Peyer's patch (tissue), 4 donors: ENCODE measurements at places on chromosomes 3 and 15.

- no peak for DNase-seq
Observed at GRCh38 chr3:187136936-187137335, 2.4 kb downstream of the RPL39L start.

- peak; percentile 92 for DNase-seq
Observed at GRCh38 chr15:67080900-67081431, 15.6 kb downstream of the SMAD3 start.

DNA sequence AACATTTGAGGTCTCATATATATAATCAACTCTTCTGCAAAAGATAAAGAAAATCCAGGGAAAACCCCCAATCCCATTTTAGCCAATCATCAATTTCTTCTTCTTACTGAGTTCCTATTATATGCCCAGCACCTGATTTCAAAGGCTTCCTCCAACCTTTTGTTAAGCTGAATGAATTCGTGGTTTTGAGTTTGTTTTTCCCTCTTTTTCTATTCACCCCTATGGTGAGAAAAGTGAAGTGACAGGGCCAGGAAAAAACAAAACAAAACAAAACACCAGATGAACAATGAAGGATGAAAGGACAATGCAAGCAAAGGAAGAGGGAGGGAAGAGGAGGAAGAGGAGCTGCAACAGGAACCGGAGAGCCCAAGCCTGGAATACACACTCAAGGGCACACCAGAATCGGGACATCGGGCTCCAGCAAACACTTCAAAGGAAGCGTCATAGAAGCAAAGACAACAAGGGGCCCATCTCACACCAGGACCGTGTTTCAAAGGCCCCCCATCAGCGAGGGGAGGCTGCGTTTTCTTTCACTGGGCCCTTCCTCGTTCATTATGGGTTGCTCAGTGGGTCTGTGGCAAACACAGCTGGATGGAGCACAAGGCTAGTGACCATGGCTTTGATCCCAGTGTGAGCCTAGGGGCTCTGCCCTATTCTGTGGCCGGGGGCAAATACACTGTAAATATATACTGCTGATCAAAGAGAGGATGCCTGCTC, 50.2 kb downstream of the VGLL4 start:
- no peak for DNase-seq

DNA sequence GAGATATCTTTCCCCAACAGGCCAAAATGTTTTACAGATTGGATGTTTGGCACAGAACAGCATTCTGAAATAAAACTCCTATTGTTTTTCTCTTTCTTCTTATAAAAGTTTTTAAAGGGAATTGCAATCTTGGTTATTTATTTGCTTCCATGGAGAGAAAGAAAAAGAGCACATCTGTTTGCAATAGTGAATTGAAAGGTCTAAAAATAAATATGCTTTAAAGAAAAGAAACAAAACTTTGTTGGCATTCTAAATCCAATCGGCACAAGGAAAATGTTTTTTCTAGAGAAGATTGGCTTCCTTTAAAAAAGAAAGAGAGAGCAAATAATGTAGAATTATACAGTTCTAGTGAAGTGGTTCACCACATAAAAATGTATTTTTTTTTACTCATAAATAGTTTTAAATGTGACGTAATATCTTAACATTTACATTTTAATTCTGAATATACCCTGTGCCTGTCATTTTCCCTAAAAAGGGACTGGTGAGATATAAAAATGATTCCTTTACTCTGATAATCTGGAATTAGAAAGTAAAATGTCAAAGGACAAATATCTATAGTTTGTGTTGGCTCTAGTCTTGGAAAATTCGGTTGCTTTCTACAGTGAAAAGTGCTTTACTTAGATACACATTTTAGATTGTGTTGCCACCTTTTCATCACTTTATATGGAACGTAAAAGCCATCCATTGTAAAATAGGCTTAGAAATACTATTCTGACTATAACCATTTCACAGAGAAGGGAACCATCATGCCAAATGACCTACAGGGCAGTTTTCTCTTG, 257.4 kb upstream of the CBLB start:
- no peak for DNase-seq

GRCh38 chr3:106457281-106458180, 588.7 kb upstream of the CBLB start:
- no peak for DNase-seq

DNA sequence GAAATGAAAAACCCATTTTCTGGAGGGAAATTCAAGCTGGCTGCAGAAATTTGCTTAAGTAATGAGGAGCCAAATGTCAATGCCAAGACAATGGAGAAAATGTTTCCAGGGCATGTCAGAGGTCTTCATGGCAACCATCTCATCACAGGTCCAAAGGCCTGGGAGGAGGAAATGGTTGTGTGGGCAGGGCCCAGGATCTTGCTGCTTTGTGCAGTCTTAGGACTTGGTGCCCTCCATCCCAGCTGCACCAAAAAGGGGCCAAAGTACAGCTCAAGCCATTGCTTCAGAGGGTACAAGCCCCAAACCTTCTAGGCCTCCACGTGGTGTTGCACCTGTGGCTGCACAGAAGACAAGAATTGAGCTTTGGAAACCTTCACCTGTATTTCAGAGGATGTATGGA, 59.3 kb downstream of the POMGNT2 start:
- no peak for DNase-seq

GRCh38 chr3:141236361-141236760, 4.7 kb downstream of the PXYLP1 start:
- no peak for DNase-seq

DNA sequence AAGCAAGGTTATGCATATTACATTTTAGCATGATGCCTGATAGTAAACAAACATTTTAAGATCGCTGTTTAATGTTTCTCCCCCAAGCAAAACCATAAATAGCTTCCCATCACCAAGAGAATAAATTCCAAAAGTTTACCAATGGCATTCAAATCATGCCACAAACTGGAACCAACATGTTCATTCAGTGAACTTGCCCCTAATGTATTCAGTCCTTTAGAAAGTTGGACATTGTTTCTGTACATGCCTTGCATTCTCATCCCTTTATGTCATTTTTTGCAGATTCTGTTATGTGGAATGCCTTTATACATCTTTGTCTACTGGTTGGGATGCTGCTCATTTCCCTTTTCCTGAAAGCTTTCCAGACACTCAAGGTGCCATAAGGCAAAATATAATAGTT, 105.5 kb downstream of the PYDC2 start:
- DNase-seq = no peak

GRCh38 chr3:128498127-128498626, 5.2 kb upstream of the GATA2 start:
- DNase-seq = no peak

DNA sequence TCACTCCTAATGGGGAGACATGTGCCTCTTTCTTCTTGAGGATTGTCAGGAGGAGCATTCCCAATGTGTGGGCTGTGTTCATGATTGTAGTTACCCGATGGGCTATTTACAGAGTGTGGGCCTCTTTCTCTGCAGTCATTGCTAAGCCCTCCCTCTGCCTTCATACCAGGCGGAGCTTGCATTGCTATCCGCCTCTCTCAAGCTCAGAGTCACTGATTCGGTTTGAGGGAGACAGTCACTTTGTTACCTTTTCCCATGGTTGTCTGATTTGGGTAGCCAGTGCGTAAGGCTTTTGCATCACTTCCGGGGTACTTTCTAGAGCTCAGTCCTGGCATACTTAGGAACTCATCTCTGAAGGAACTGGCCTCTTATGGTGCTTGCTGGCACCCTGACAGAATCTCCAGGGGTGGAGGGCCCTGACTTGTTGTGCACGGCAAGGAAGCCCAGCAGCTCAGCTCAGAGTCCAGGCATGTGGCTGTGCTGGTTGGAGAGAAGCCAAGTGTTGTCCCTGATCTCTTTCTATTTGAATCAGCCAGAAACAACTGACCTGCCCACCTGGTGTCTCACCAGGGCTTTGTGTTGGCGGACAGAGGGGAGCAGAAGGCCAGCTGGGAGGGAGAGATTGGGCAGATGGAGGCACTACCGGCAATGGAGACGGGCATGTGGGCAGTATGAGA, 79.8 kb downstream of the EPHB1 start:
- peak; percentile 50 for DNase-seq

DNA sequence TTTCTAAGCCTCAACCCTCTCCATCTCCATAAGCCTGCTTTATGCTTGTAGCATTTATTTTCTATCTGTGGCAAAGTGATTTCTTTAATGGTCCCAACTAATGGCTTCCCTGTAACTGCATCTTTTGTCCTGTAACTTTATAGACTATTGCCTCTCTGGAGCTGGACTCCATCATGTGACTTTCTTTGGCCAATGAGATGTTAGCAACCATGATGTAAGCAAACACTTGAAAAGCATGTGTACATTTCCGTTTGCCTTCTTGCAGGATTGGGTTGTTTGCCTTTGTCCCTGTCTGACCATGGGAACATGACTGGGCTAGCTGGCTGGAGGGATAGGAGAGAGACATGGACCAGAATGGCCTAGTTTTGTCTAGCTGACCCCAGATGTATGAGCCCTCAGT, 106.0 kb upstream of the LRIG1 start:
- no peak for DNase-seq

DNA sequence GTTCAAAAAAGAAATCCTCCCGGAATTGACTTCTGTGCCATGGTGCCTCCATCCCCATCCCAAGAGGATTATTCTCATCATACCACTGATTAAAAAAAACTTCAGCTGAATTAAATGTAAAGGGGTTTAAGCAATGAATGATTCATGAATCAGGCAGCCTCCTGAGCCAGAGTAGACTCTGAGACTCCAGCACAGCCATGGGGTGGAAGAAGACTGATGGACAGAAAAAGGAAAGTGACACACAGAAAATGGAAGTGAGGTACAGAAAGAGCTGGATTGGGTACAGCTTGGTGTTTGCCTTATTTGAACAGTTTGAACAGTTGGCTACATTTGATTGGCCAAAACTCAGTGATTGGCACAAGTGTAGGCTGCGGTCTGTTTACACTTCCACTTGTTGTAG, 224.8 kb upstream of the ATP10A start:
- DNase-seq = no peak

- no peak for DNase-seq
Observed at GRCh38 chr3:54845551-54845950, 82.3 kb downstream of the LRTM1 start.

GRCh38 chr3:120147072-120147871, 53.0 kb upstream of the GSK3B start:
- no peak for DNase-seq

DNA sequence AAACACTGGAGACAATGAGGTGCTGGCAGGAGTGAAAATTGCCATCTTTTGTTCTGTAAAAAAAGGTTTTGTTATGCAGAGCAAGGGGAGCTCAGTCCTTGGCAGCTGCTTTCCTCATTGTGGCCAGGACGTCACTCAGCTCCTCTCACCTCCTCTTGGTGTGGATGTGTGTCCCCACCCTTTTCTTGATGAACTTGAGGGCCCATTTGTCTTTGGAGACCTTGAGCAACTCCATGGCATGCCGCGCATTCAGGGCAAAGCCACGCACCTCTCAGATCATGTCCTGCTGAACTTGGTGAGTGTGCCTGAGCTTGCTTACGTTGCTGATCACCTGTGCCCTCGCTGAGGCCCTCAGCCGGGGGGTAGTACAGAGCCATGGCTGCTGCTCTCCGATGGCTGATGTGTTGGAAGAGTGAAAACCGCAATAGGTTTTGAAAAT, 24.5 kb upstream of the BDH1 start:
- no peak for DNase-seq

- no peak for DNase-seq
Observed at GRCh38 chr3:189372243-189372642, 200.5 kb downstream of the TPRG1 start.
